ENCODE measurements at places on chromosomes 6 and 20.

GRCh38 chr6:2579804-2580570 is 170.7 kb downstream of the MYLK4 start:
- no peak for DNase-seq

GRCh38 chr20:38633577-38634093 is 32.0 kb downstream of the ARHGAP40 start:
- peak; percentile 48 for DNase-seq

DNA sequence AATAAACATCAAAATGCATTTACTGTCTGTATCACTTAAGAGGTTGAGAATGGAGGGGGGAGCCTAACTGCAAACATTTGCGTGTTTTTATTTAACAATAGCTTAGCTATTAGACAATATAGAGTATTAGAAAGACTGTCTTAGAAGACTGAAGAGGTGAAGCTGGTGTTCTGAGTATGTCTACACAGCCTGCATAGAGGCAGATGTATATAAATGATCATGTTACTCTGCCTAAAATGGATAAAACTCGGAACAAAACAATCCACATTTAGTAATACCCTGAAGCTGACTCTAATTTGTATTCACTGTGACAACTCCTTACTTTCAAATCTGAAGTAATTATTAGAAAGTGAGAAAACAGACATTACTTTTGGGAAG is 181.9 kb downstream of the GMPR start:
- DNase-seq: no peak

- peak; percentile 36 for DNase-seq
Measured at GRCh38 chr6:11275598-11275997, 43.1 kb upstream of the NEDD9 start.

DNA sequence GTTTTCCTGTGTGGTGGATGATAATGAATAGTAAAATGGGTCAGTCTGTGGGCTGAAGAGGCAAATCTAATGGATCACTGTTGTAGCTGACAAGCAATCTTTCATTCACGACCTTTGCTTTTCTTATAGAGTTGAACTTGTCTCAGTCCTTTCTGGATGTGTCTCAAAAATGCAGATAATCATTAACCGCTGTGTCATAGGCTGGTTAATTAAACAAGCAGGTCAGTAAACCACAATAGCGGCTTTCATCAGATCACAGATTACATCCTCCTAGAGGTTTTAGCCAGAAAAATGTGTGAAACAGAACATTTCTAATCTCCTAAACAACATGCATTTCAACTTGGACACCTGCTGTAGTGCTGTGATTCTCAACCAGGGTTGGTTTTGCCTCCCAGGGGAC is 2.5 kb upstream of the METTL24 start:
- no peak for DNase-seq

- no peak for DNase-seq
Measured at GRCh38 chr20:59976156-59976782, 18.0 kb downstream of the CDH26 start.

DNA sequence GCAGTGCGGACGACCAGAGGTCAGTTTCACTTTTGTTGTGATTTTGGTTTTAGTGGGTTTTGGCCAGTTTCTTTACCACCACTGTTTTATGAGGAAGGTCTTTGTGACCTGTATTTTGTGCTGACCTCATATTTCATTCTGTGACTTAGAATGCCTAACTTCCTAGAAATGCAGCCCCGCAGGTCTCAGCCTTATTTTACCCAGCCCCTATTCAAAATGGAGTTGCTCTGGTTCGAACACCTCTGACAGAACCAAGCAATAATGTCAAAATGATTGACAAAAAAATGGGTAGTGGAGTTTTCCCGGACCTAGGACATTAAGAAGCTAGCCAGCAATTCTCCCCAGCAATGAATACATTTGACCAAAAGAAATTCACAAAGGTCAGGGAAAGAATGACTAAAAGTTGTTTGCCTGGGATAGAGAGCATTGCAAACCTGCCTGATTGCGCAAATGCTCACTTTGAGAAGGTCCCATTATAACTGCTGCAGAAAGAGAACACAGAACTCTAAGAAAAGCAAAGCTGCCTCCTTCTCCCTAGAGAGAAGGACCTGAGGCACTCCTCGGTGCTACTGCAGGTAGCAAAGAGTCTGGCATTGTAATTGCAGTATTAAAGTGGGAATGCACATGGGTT is 288.8 kb downstream of the ADGB start:
- DNase-seq: peak; percentile 40

GRCh38 chr6:7671076-7671475 is 54.8 kb upstream of the BMP6 start:
- DNase-seq: no peak

- DNase-seq: no peak
Measured at GRCh38 chr6:10522929-10523573, 1.9 kb downstream of the GCNT2 start.

- DNase-seq: no peak
Measured at GRCh38 chr6:158662954-158663624, 13.2 kb downstream of the SYTL3 start.

GRCh38 chr6:56102216-56102615 is 145.2 kb downstream of the COL21A1 start:
- no peak for DNase-seq

DNA sequence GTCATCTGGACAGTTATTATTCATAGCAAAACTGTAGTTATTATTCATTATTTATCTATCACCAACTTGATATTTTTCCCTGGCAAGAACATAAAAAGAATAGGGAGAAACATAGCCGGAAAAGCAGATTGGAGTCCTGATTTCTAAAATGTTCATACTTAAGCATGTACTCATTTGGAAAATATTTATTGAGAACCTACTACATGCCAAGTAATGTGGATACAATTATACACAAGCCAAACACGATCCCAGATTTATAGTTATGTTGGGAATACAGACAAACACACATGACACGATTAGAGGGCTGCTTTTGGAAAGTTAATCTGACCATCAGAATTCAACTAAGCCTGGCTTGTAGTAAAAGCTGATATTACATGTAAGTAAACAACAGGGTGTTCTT is 30.7 kb downstream of the ARHGAP18 start:
- DNase-seq: no peak

DNA sequence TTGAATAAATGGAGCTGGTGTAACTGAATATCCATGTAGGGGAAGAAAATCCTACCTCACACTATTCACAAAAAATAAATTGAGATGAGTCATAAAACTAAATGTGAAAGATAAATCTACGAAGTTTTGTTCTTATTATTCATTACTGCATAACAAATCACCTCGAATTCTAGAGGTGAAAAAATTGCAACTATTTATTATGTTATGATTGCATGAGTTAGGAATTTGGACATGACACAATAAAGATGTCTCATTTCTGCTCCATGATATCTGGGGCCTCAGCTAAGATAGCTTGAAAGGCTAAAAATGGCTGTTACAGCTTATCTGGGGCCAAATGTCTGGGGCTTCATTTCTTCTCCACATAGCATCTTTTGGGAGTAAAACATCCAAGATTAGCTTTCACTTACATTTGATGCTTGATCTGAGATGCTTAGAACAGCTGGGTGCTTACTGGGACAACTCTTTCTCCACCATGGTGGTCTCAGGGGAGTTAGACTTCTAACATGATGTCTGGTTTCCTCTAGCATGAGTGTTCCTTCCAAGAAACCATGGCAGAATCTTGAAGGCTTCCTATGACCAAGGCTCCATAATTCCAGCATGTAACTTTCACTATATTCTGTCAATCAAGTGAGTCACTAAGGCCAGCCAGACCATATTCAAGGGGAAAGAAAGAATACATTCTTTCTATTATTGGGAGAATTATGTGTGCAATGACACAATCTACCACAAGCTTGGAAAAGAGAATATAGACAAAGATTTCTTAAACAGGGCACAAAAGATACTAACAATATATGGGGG is 30.1 kb downstream of the OR2B6 start:
- DNase-seq: no peak

DNA sequence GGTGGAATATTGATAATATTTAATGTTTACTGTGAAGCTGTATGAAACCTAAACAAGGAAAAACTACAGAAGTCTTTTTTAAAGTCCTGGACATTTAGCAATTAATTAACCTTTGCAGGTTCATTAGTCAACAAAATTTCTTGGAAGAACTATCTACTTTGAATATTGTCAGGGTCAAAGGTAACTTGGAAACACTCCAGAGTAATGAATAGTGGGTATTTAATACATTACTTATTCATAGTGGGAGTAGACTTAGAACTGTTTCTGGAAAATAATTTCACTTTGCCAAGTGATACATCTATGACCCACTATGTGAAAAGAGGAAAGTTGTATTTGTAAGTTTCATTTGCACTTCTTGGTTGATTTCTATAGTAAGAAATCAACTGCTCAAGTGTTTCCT is 319.1 kb downstream of the TFAP2B start:
- DNase-seq: no peak

- DNase-seq: no peak
Measured at GRCh38 chr6:56038764-56039163, 163.4 kb upstream of the BMP5 start.

DNA sequence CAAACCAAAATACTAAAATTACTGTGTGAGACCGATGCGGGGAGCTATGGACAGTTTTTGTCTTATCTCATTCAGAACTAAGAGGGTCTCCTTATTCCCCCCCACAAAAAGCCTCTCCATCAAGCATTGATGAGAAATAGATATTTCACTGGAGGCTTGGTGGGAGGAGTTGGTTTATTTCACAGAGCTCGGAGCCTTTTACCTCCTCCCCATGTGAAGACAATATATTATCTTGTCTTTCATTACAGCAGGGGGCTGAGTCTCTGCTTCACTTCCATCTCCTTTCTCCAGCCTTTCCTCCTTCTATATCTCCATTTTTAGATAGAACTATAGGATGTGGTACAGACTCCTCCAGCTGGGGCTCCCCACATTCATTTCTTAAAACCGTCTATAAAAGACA is 29.9 kb upstream of the MRAP2 start:
- no peak for DNase-seq

DNA sequence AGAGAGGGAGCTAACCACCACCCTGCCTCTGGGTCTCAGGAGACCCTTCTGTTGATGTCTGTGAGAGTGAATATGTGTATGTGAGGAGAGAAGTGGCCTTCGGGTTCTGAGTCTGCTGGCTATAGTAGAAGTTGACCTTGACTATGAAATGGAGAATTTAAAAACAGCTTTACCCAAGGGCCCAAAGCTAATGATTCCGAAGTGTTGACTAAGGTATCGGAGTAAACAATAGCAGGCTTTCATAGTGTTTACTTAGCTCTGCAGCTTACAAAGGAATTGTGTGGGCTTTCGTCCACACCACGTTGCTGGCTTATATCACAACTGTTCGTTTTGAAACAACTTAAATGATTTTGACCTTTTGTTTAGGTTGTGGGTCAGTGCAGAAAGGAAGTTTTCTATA is 126.5 kb upstream of the JAG1 start:
- no peak for DNase-seq
